ENCODE measurements at places on chromosomes 3 and 15. TPM values are rescaled to one million over a fixed set of nuclear protein-coding genes. Genes with fewer than 3 reads are reported as not detected.

GDPGP1 gene
- 9.7 TPM for total RNA-seq

KCNAB1 gene
- total RNA-seq, result 15.3 TPM

GOLGA6A gene
- total RNA-seq, result not detected

C3orf20 gene
- total RNA-seq, result 0.16 TPM

TPRA1 gene
- total RNA-seq, result 18.6 TPM

ALPK3 gene
- total RNA-seq, result 1.6 TPM

EAF2 gene
- total RNA-seq, result 5.3 TPM

PLA2G4E gene
- total RNA-seq, result not detected

ATP11B gene
- 117 TPM for total RNA-seq

CCDC54 gene
- total RNA-seq, result 0.16 TPM

CHRNA5 gene
- total RNA-seq, result 4.8 TPM

LTK gene
- not detected for total RNA-seq

SMCO1 gene
- total RNA-seq, result not detected

COL8A1 gene
- total RNA-seq, result 0.62 TPM

ACKR4 gene
- 0.16 TPM for total RNA-seq

PPM1L gene
- total RNA-seq, result 90.3 TPM

TICRR gene
- total RNA-seq, result 0.62 TPM

DOCK3 gene
- 42.6 TPM for total RNA-seq

GHSR gene
- not detected for total RNA-seq

SERPINI2 gene
- 2.0 TPM for total RNA-seq

SEMA3G gene
- 3.0 TPM for total RNA-seq

IQCF5 gene
- total RNA-seq, result not detected

SPG21 gene
- 49.0 TPM for total RNA-seq

RASL12 gene
- total RNA-seq, result 1.4 TPM

PATL2 gene
- total RNA-seq, result 0.78 TPM

ADAMTS9 gene
- 17.3 TPM for total RNA-seq

CKMT1A gene
- 5.6 TPM for total RNA-seq

PCLAF gene
- total RNA-seq, result 5.0 TPM

CMTM8 gene
- total RNA-seq, result 0.31 TPM

SLC35A5 gene
- 70.5 TPM for total RNA-seq

SLCO2A1 gene
- 0.78 TPM for total RNA-seq

SIN3A gene
- 34.8 TPM for total RNA-seq

EFCAB12 gene
- 0.16 TPM for total RNA-seq

TMEM44 gene
- 20.6 TPM for total RNA-seq

PLSCR2 gene
- total RNA-seq, result not detected

IL12A gene
- 0.47 TPM for total RNA-seq

LDHAL6B gene
- total RNA-seq, result not detected

LEO1 gene
- 42.1 TPM for total RNA-seq

Measured in occipital lobe (tissue), 3 donors.